ENCODE measurements at places on chromosomes 1 and 21.
A peak's percentile ranks its signal among the peaks of the same experiment; 100 is the strongest.

DNA sequence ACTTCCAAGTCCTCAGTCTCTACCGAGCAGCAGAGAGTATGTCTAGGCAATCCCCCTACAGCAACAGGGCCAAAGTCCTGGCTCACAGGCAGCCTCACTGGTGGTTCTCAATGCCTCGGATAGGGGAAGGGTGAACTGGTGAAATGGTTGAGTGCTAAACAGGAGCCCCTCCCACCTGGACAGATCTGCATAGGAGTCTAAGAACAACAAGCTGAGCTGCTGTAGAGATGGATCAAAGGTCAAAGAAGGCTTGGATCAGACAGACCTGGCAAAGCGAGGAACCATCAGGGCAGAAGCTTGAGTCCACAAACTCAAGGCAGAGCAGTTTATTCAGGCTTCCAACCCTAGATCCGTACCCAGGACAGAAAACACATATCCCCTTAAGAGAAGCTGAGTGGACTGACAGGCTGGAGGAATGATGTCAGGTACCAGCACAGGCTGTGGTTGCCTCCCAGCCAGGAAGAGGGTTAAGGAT lies 31.8 kb downstream of the RABIF start:
- no peak for DNase-seq

- DNase-seq = no peak
Measured at GRCh38 chr1:165420655-165421054, 24.3 kb downstream of the RXRG start.

DNA sequence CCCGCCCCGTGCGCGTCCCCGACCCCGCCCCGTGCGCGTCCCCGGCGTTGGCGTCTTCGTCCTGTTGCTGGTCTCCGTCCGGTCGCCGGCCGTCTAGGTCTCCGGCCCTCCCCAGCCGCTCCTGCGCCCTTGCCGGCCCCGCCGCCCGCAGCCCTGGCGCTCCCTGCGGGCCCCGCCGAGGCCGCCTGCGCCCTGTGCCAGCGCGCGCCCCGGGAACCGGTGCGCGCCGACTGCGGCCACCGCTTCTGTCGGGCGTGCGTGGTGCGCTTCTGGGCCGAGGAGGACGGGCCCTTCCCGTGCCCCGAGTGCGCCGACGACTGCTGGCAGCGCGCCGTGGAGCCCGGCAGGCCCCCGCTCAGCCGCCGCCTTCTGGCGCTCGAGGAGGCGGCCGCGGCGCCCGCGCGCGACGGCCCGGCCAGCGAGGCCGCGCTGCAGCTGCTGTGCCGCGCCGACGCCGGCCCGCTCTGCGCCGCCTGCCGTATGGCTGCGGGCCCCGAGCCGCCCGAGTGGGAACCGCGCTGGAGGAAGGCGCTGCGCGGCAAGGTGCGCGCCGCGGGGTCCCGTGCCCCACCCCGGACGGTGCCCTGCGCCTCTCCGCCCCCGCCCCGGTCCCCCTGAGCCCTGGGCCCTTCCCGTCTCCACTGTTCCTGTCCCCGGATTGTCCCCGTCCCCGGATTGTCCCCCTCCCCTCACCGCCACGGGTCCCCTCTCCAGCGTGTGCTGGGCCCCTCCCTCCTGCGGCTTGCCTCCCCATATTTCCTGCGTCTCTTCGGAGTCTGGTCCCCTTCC lies at the start of gene RNF187:
Gene RNF187, plus strand, starts transcription at position 47 of the 789 bp plus-strand sequence.
- no peak for DNase-seq

- no peak for DNase-seq
Measured at GRCh38 chr21:23887725-23888306, 1719.5 kb downstream of the MRPL39 start.

DNA sequence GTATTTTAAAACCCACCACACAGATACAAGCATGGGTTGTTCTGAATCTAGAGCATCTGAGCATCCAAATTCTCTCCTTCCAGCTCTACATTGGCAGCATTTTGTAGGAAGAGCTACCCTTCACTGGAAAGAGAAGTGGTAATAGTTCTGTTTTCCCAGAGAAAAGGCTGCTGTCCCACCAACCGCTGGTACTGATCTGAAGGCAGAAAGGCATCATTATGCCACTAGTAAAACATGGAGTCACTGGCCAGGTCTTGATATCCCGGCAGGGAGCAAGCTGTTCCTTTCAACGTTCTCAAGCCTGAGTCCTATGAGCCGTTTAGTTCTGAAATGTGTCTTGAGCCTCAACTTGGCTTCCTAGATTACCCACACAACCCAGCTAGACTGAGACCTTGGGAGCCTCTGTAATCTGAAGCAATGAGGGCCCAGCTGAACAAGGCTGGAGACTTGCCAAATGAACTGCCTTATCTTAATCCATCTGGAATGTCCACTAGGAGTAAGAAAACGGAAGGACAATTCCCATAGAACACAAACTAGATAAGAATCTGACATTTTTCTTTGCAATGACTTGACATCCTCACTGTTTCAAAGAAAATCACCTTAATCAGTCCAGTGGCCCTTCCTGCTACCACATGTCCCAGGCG lies 116.8 kb downstream of the KCNH1 start:
- DNase-seq = peak; percentile 15

- DNase-seq = no peak
Measured at GRCh38 chr1:10832703-10833102, 36.3 kb upstream of the CASZ1 start.
